ENCODE measurements at places on chromosomes 3 and 15.

DNA sequence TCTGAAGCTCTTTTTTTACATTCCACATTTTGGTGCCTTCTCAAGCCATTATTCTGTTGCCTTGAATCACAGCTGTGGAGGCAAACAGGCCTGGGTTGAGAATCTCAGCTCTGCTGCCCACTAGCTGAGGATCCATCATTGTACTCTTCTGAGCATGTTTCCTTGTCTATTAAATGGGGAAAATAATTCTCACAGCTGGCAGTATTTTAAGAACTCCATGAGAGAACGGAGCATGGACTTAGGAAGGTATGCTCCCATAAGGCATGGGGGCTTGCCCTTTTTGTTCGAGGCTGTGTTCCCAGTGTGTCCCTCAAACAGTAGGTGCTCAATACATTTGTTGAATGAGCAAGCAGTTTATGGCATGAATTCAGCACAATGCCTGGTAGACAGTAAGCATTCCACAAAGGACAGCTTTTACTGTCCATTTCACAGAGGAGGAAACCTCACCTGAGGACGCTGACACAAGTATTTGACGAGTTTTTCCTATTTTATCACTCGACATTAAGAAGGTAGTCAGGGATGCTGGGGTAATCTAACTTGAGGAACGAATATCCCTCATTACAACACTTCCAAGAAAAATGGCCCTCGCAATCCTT lies 2.1 kb upstream of the PTPRG start:
- DNase-seq: peak; percentile 28

- DNase-seq: no peak
These were observed 435.8 kb downstream of the SHQ1 start for GRCh38 chr3:72412340-72412956.

GRCh38 chr3:169118666-169119370 lies 544.7 kb downstream of the MECOM start:
- DNase-seq: no peak

DNA sequence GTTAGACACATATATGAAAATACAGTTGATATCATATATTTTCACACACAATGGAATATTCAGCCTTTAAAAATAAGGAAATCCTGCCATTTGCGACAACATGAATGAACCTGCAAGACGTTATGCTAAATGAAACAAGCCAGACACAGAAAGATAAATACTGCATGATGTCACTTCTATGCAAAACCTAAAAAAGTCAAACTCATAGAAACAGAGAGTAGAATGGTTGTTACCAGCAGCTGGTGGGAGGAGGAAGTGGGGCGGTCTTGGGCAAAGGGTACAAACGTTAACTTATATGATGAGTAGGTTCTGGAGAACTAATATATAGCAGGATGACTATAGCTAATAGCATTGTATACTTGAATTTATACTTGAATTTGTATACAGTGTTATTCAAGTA lies 213.2 kb upstream of the NR2F2 start:
- DNase-seq: no peak

DNA sequence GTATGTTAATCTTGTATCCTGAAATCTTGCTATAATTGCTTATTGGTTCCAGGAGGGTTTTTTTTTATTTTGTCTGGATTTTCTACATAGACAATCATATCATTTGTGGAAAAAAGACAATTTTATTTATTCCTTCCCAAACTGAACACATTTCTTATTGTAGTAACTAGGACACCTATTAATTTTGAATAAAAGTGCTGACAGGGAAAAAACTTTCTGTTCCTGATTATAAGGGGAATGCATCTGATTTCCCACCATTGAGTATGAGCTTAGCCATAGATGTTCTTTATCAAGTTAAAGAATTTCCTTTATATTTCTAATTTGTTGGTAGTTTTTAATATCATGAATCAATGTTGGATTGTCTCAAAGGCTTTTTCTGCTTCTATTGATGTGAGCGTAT lies 460.7 kb upstream of the CNTN3 start:
- no peak for DNase-seq

DNA sequence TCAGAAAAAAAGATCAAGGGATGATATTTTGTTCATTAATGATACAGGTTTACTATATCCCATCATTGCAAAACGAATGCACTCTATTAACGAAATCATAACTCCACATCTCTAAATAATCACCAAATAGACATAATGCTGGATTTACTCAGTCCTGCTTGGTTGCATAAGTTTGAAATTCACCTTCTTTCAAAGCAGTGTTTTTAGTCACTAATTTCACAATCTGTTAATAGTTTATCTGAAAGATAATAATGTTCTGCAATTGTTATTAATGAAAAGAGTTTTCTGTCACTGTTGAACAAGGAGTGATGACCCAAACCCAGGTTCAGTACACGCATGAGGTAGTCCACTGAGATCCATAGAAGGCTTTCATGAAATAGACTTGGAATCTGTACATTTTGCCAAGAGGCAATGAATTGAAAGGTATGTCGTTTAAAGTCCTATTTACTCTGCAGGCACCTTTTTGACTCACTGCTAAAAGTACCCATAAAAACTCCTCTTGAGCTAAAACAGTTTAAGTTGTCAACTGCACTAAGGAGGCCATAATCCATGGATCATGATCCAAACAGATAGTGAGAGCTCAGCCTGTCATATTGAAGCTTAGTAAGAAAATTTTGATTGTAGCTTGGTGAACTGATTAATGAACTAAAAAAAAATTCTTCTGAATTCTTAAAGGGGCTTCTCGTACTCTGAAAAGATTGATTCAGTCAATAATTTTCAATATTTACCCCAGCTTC lies 75.6 kb upstream of the MBNL1 start:
- DNase-seq: no peak

DNA sequence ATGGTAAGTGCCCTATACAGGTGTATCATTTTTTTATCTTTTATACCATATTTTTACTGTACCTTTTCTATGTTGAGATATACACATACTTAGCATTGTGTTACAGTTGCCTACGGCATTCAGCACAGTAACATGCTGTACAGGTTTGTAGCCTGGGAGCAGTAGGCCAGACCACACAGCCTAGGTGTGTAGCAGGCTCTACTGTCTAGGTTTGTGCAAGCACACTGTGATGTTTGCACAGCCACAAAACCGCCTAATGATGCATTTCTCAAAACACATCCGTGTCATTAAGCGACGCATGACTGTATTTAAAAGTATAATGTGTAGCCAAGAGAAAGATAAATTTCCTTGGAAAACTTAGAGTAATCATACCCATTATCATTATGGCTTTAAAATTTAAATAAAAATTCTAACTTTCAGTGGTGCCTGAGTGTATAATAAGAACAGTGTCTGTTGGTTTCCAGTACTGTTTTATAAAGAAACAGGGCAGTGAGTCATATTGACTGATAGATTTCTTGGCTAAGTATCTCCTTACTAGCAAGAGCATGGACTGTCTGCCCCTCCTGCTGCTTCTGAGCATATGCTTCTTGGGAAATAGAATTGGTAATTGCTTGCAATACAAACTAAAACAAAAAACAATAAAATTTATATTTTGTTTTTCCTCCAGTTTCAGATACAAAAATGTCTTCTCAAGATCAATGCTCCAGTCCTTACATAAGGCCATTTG lies 18.3 kb downstream of the CALML4 start:
- peak; percentile 85 for DNase-seq

- DNase-seq: no peak
These were observed 7.1 kb downstream of the EIF4E3 start for GRCh38 chr3:71718072-71718471.

DNA sequence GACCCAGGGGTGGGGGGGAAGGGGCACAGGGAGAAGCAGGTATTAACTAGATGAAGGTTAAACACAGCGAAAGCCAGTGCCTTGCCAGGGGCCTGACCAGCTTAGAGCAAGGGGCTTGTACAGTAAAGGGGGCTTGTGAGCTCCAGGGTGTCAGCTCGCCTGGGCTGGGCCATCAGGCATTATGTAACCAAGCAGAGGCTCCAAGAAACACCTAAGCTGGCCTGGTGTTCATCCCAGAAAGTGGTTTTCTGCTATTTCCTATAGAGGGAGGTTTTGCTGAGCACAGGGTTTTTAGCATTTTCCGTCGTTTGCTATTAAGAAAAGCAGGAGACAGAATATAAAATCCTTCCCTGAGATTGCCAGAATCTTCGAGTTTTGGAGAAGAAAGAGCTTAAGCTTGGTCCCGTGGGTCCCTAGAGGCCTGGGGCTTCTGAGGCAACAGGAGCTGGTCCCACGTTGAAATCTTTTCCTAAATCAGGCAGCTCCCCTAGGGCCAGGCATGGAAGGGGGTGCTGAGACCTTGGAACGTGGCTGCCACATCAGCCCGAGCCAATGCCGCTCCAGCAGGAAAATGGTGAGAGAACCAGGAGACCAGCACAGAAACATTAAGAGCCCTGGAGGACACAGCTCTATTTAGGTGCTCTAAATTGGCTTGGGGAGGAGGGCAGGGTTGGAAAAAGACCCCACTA lies 71.4 kb downstream of the ISG20 start:
- no peak for DNase-seq

DNA sequence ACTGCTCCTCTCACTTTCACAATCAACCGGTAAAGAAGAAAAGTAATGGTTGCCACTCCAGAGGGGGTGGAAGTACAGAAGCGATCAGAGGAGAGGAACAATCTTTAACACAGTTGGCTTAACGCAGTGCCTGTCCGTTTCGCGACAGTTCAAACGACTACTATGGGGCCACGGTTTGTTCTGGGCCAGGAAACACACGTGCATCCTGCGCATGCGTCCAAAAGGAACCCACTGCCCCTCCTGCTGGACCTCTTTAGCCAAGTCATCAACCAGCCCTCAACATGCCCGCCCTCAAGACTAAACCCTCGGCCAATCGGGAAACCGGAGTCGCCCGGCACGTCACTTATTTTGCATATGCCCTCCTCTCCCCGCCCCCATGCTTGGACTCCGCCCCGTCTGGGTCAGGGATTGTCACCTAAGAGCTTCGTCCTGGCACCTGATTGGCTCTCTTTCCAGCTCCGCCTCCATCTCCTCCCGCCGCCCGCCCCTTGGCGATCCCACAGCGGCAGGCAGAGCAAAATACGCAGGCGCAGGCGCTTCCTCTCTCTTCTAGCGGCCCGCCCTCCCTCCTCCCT lies 345 bp upstream of the CDV3 start:
- peak; percentile 100 for DNase-seq

- no peak for DNase-seq
These were observed 34.1 kb upstream of the KLHL25 start for GRCh38 chr15:85828874-85829273.

GRCh38 chr3:114421204-114421603 lies 127.4 kb downstream of the TIGIT start:
- DNase-seq: no peak

GRCh38 chr15:52100807-52101442 lies 11.7 kb downstream of the BCL2L10 start:
- peak; percentile 89 for DNase-seq

GRCh38 chr3:12553921-12554391 lies 2.9 kb upstream of the MKRN2 start:
- peak; percentile 14 for DNase-seq

DNA sequence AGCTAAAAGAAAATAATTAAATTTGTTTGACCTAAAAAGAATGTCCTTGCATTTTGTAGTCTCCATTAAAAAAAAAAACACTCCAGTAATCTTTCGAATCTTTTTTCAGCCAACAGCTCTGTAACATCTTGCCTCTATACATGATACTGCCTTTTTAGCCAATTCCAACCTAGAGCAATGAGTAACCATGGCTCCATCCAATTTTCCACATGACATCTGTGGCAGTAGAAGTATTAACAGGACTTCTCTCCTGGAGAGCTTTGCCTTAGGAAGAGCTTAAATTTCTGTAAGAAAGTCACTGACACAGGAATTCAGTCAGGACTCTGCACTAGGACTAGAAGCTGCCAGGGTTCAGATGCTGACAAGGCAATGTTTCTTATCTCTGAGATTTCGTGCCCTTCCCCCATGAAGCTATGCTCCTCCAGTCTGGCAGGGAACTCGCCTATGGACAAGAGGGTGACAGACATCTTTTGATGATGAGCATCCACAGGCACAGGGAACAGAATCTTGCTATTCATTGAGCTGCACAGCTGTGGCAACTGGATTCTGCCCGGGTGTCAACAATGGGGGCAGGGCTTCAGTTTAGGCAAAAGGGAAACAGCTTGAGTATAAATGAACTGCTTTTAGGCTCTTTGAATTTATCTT lies 81.8 kb downstream of the ALCAM start:
- peak; percentile 48 for DNase-seq

DNA sequence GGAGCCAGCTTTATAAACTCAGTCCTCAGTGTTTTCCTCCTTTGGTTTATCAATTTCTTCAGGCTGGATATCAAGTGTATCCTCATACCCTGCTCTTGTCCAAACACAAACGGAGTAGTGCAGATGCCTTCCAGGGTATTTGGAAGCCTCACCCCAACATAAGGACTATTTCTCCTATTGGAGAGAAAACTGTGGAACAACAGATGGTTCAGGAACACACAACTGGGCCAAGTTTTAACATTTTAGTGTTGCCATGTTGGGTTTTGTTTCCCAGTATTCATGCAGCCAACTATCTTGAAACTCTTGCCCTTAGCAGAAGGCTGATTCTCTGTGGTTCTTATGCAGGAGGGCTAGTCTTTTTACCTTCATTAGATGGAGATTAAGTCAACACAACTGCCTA lies 398.1 kb downstream of the GABRB3 start:
- no peak for DNase-seq

DNA sequence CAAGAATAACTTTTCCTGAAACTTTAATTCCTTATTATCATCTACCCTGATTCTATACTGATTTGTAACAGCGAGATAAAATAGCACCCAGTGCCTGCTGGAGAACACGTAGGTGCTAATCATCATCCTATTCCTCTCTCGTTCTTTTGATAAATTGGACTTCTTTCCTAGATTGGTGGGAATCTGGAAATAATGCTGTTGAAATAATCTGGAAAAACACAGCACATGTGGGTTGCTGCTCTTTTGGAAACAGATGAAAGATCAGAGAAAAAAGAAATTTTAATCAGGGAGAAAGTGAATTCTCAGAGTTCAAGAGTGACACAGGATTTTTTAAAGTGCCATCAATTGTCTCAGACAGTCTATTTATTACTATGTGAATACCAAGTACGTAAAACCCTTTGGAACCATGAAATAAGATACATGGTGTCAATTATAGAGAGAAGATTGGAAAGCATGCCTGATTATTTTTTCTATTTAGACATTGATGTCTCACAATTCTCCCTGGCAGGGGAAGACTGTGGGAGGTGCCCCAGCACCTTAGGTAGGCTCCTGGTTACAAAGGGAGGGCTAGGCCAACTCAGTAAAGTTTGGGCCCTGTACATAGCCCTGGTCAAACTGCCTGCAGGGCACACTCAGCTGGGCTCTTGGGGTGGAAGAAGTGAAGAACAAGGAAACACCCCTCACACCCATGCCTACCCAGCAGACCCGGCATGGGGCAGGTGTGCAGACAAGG lies 60.0 kb upstream of the SNRPA1 start:
- no peak for DNase-seq

GRCh38 chr15:27358751-27359434 lies 387.9 kb downstream of the GABRG3 start:
- no peak for DNase-seq

GRCh38 chr3:127221446-127222035 lies 28.6 kb downstream of the PRR23E start:
- DNase-seq: no peak

DNA sequence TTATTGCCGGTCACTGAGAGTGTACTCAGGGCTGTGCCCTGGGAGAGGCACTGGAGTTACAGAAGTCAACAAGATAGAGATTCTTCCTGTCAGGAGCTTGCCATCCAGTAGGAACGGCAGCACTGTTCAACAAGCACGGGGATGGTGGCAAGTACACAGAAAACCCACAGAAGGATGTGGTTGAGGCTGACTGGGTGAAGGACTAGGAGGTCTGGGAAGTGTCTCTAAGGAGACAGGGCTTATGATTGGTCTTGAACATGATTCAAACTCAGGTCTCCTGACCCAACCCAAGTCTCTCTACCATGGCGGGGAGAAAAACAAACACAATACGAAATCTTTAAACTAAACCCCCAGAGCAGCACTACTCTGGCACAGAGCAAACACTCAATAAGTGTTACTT lies 37.6 kb downstream of the ERICH6 start:
- no peak for DNase-seq

Measured in fibroblast of the aortic adventitia (primary cell).